Hematopoietic multipotent progenitor cell treated with erythropoietin and hydrocortisone succinate and interleukin-3 and kit ligand, for 6 days (in vitro differentiated cells): ENCODE measurements at places on chromosomes 6 and 20.

GRCh38 chr6:151300267-151300991 is 60.7 kb downstream of the AKAP12 start:
- DNase-seq, result no peak

GRCh38 chr6:86856937-86857563 is 80.3 kb upstream of the HTR1E start:
- peak; percentile 58 for DNase-seq

GRCh38 chr6:14660806-14661579 is 543.4 kb downstream of the CD83 start:
- DNase-seq, result peak; percentile 22

DNA sequence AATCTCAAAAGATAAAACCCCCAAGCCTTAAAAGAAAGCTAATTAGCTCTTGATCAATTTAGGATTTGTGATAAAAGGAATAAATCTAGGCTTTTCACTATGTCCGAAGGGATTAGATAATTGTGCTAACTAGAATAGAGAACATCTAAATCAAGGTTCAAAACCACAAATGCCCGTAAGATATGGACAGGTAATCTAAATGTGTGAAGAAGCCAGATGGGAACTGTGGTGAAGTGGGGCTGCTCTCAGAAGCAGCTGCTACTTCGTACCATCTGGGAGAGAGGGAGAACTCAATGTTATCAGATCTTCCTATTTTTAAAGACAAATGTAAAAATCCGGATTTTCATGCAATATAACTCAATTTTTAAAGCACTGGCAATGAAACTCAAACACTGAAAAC is 44.2 kb downstream of the NCOA6 start:
- no peak for DNase-seq

DNA sequence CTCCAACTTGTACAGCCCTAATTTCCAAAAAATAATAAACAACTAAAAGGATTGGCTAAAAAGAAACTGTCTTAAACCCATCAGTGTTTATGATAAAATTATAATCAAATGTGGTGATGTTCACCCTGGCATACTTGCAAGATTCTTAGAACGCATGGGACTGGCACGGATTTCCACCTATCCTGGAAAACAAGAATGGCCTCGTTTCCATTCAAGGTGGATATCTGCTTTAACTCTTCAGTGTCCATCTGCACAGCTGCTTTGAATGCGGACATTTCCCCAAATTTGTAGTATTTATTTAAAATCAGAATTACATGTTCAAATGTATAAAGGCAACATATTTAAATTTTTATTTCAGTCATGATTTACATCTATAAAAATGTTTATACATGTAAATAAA is 4.2 kb downstream of the CNR1 start:
- DNase-seq, result no peak

- no peak for DNase-seq
Observed at GRCh38 chr6:20159781-20160540, 52.3 kb downstream of the MBOAT1 start.
